Gastroesophageal sphincter (tissue), 4 donors: ENCODE measurements at places on chromosomes 6 and 20.

- ATAC-seq = no peak
Observed at GRCh38 chr20:49460131-49460530, 22.3 kb downstream of the KCNB1 start.

DNA sequence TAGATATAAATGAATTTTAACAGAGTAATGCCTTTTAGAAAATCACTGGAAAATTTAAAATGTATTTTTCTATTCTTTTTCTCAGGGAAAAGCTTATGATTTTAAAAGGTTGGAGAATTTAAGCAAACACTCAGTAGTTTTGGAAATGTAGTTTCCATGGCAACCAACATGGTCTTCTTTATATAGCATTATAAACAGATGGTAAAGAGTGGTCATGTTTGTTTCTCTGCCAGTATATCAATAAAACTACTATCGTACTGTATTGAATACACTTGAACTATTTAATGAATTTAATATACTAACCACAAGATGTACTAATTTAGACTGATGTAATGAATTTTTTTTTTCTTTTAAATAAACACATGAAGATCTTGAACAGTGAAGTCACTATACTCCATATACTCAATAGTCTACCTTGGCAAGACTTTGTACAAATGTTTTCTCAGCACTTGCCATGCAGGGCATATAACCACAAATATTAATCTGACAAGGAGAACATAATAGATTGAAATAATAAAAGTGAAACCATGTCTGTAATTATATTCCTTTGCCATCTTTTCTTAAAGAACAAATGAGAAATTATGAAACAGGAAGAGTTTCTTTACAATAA is 105.5 kb downstream of the PDSS2 start:
- ATAC-seq = no peak

DNA sequence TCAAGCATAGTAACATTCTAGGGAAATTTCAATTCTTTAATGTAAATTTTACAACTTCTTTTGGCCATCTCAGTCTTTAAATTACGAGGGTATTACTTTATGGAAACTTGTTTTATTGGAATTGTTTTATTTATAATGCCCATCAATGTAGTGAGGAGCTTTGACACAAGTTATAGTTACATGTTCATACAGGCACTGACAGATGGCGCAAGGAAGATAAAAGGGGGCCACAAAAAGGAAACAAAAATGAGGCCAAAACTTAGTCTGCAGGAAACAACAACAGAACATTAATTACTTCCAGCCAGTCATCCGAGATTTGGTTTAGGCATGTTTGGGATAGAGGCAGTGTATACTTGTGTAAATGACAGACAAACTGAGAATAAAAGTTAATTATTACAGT is 18.3 kb downstream of the SESN1 start:
- no peak for ATAC-seq

- ATAC-seq = no peak
Observed at GRCh38 chr20:2353231-2353630, 27.5 kb upstream of the TGM6 start.
